A549 treated with GW870086 at 1 μM for 4 hours (cell line): ENCODE measurements at places on chromosomes 4 and X. TPM values are rescaled to one million over a fixed set of nuclear protein-coding genes. Genes with fewer than 3 reads are reported as not detected.

Gene NEXMIF
- total RNA-seq, result 0.01 to 0.02 TPM in 2 of 5 replicates, not detected in the others

Gene ARHGEF6
- 0.16 to 0.30 TPM (median 0.18 TPM) in 5 replicates for total RNA-seq

Gene IL13RA1
- total RNA-seq, result 50.2 to 66.2 TPM (median 61.3 TPM) in 5 replicates

Gene RPL39
- total RNA-seq, result 3,520 to 5,439 TPM (median 3,637 TPM) in 5 replicates

Gene LNX1
- 0.03 to 0.09 TPM in 2 of 5 replicates, not detected in the others for total RNA-seq

Gene VCX
- not detected in 5 replicates for total RNA-seq

Gene ATP2B3
- total RNA-seq, result 0.07 to 0.23 TPM (median 0.15 TPM) in 5 replicates

Gene H2BW2
- total RNA-seq, result not detected in 5 replicates

Gene NUDT11
- 2.6 to 3.0 TPM (median 2.8 TPM) in 5 replicates for total RNA-seq

Gene EDA
- 0.40 to 0.62 TPM (median 0.41 TPM) in 5 replicates for total RNA-seq

Gene SLC35A2
- total RNA-seq, result 52.9 to 70.1 TPM (median 68.5 TPM) in 5 replicates

Gene NAP1L3
- 0.27 to 0.50 TPM (median 0.34 TPM) in 5 replicates for total RNA-seq

Gene F8A3
- 0.92 to 1.4 TPM (median 1.0 TPM) in 5 replicates for total RNA-seq

Gene FMR1NB
- total RNA-seq, result not detected in 5 replicates

Gene CPZ
- total RNA-seq, result 0.17 to 0.25 TPM (median 0.20 TPM) in 4 of 5 replicates, not detected in the other

Gene NPY1R
- 0.06 to 0.28 TPM (median 0.19 TPM) in 4 of 5 replicates, not detected in the other for total RNA-seq

Gene SORCS2
- 2.5 to 5.0 TPM (median 4.7 TPM) in 5 replicates for total RNA-seq

Gene HGFAC
- total RNA-seq, result 0.07 to 0.32 TPM (median 0.13 TPM) in 4 of 5 replicates, not detected in the other

Gene POU3F4
- total RNA-seq, result not detected in 5 replicates

Gene PPP1R2C
- not detected in 5 replicates for total RNA-seq

Gene SYN1
- 0.08 to 0.36 TPM (median 0.19 TPM) in 5 replicates for total RNA-seq
